ENCODE measurements at places on chromosomes 1 and 21.

GRCh38 chr1:26459573-26460031 is 12.6 kb upstream of the HMGN2 start:
- DNase-seq, result no peak

DNA sequence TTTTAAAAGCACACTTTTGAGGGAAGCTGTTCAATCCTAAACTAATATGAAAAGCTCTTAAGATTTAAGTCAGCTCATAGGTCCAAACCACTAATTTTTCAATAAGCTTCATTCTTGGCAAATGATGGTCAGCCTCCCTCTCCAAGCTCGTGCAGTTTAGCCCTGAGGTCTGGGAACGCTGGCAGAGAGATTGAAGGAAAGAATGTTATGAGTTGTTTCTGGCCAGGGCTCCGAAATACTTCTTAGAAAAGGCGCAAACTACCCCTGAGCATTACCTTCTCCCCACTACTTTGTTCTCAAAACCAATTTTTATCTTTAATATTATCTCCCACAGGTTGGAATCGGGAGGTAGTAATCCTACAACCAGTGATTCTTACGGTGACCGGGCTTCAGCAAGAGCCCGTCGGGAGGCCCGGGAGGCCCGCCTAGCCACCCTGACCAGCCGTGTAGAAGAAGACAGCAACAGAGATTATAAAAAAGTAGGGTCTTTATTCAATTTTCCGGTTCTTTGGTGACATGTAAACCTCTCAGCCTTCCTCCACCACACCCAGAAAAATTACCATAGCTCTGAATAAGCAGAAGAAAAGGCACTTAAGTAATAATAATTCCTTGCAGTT is 147.7 kb downstream of the SYT2 start:
- DNase-seq, result peak; percentile 24

DNA sequence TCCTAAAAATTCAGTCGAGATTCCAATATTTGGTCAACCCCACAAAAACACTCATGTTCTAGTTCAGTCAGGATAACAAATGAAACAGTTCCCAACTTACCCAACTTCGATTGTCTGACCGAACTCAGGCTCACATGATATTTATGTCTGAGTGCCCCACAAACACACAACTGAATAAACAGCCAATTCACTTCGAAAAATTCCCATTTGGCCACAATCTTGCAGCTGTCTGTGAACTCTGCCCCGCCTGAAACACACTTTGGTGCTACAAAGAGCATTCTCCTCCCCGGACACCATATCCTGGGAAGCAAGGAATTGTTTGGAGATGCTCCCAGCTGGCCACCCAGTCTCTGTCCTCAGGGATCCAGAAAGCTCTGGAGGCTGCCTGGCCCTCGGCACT is 52.9 kb upstream of the SIM2 start:
- no peak for DNase-seq

DNA sequence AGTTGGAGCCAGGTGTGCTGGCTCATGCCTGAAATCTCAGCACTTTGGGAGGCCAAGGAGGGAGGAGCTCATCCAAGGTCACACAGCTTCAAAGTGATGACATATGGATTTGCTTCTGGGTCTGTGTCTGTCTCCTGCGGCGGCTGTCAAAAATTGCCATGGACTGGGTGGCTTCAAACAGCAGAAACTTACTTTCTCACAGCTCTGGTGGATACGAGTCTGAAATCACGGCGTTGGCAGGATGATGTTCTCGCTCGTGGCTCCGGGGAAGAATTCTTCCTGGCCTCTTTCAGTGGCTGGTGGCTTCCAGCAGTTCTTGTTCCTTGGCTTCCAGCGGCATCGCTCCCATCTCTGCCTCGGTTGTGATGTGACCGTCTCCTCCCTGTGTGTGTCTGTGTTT is 314.8 kb upstream of the C1orf174 start:
- no peak for DNase-seq

DNA sequence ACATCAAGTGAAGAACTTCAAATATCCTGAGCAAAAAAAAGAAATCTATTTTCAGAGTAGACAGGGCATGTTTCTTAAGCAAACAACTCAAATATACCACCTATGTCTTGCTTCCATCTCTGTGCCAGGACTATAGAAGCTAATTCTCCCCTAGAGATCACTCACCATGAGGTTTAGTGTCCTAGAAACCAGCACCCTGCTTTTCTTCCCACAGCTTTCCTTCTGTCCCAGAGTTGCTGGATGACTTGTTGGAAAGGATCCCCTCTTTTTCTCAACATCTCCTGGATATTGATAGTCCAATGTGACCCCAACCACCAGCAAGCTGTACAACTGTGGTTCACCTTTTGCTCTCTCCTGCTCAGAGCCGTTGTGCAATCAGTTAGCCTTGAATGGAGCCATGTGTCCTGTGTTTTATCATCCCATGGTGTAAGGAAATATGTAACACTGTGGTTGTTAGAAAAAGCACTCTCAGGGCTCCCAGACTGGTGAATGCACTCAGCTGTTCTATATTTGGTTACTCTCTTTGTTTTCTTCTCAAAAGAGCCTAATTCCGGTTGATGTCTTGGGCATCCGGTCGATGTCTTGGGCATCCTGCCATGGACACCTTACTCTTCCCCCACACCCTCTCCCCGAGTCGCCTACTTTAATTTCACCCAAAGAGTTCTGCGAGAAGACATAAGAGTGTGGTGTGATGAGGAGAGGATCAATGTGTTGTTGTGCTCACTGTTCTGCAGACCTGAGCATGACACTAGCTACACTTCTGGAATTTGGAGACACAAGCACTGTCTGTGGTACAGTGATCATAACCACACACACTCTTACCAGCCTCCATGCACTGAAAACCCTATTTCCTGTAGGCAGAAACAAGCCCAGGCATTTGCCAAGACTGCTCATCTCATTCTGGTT is 1.7 kb downstream of the TNFSF4 start:
- peak; percentile 59 for DNase-seq

DNA sequence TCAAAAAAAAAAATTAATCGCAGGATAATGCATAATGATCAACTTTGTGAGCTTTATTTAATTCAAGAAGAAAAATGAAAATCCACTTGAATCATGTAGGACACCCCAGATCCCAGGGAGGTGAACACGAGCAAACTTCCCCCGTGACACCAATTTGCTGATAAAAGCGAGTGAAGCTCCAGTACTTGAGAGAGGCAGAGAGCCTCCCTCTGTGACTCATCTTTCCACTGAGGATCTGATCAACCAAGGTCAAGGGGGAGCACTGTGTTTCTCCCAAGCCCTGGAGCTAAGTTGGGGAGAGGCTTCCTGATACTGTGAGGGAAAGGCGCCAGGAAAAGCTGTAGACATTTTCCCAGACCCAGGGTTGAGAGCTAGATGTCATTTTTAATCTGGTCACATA is 160.9 kb downstream of the SLC44A5 start:
- DNase-seq, result no peak

DNA sequence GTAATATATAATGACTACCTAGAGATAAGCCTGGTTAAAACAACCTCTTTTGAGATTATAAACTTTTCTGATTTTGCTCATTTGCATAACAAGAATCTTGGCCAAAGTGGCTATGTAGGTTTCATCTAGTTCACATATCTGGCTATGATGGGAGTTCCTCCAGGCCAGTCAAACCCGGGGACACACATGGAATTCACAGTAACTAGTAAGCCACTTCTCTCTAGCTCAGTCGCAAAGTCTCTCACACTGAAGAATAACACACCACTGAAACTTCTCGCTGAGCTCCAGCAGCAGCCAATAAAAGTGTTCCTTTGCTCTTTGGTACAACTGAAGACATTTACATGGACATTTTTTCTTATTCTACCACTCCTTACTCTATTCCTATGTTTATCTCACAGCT is 36.0 kb upstream of the GRIK1 start:
- no peak for DNase-seq

DNA sequence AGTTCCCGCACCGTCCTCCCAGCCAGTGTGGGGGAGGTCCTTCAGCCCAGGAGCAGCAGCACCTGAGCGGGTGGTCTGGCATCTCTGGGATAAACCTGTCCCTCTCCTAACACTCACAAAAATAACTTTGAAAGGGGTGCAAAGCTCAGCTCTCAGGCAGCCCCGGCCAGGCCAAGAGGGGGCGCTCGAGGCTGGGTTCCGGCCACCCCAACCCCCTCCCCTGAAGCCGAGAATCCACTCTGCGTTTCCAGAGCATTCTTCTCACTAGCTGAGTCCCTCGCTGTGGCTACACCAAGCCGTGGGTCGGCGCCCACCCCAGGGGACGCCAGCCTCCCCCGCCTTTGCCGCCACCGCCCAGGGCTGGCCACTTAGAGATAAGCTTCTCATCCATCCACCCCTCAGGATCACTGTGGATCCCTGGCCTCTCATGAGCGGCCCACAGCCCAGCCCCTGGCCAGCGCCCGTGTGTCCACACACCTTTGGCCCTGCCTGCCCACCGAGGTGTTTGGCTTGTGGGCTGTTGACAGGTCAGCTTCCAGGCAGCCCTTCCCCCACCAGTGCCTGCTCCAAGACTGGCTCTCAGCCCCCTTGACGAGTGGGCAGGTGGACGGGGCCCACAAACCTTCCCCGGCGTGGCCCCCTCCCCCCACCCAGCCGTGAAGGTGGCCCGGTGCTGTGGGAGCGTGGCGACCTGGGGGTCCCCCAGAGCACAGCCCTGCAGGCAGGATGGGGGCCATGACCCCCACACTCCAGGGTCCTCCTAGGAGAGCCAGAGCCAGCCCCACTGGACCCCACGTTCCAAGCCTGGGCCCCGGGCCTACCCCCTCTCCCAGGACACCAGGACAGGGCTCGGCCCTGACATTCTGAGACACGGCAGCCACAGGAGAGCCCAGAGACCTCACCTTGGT is 1.9 kb downstream of the FTCD start:
- peak; percentile 62 for DNase-seq

DNA sequence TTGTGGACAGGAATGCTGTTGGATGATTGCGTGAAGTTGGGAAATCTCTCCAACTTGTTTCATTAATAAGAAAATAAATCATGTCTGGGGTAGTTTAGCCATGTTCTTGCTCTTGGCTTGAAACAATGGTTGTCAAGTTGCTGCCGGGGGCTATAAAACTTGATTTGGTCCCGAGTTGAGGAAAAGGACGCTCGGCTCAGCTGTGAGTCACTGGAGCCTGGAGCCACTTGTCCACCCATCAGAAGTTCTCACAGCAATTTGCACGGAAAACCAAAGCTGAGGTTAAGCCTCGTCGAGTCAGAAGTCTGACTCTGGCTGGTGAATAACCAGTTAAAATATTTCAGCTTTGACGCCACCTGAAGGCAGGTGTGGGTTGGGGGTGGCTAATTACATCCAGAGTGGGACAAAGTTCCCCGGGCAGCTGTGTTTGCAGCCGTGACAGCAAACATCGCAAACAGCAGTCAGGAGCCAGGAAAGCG is 19.7 kb upstream of the RIPK4 start:
- peak; percentile 83 for DNase-seq

DNA sequence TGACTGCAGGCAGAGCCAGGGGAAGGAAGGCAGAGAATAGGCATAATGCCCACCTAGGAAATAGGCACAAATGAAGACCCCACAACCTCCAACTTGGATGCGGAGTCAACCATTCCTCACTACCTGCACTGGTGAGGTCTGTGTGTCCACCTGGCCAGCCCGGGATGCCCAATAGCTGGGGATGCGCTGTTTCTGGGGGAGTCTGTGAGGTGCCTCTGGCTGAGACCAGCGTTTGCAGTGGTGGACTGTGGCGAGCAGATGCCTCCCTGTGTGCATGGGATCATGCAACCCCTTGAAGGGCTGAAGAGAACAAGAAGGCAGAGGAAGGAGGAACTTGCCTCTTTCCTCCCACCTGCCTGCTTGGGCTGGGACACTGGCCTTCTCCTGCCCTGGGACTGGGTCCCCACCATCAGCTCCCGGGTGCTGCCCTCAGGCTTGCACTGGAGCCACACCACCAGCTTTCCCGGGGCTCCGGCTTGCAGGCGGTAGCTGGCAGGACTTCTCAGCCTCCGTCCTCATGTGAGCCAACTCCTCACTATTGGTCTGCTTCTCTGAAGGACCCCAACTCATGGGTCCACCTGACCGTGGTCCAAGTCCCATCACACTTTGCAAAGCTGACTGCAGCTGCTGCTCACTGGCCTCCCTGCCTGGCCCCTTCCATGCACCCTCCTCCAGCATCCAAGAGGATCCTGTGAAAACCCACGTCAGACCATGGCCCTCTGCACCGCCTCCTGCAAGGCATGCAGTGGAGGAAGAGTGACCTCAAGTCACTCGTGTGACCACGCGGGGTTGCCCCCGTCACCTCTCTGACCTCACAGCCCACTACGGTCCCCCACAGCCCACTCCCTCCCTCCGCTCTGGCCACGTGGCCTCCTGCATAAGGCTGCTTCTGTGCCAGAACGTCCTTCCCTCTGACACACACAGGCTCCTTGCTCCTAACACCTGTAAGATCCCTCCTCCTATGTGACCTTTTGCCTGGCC is 2.7 kb upstream of the PDE9A start:
- DNase-seq, result no peak

DNA sequence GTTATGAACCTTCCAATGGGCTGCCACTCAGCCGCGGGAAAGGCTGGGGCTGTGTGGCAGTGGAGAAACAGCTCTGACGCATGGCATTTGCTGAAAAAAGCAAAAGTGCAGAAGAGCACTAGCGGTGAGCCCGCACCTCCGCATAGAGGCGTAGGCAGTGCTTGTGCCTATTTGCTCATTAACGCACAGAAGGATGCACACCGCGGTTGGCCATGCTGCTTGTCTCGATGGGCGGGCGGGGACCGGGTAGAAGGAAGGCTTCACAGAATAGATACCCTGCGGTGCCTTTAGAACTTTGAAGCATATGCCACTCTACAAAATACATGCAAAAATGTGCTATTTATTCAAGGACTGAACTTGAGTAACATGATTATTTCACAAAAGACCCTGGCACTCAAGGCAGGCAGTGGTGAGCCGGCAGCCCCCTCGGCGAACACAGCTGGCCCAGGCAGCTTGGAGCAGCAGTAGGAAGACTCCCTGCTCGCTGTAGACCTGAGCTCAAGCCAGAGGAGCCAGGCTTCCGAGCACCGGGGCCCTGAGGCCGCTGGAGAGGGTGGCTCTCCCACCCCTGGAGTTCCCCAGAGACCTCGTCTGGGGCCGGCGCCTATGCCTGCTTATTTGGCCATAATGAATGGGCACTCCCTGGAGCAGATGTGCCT is 71.5 kb downstream of the SIK1 start:
- DNase-seq, result no peak

- peak; percentile 74 for DNase-seq
These were observed 240.2 kb downstream of the USH2A start for GRCh38 chr1:216183007-216183406.

DNA sequence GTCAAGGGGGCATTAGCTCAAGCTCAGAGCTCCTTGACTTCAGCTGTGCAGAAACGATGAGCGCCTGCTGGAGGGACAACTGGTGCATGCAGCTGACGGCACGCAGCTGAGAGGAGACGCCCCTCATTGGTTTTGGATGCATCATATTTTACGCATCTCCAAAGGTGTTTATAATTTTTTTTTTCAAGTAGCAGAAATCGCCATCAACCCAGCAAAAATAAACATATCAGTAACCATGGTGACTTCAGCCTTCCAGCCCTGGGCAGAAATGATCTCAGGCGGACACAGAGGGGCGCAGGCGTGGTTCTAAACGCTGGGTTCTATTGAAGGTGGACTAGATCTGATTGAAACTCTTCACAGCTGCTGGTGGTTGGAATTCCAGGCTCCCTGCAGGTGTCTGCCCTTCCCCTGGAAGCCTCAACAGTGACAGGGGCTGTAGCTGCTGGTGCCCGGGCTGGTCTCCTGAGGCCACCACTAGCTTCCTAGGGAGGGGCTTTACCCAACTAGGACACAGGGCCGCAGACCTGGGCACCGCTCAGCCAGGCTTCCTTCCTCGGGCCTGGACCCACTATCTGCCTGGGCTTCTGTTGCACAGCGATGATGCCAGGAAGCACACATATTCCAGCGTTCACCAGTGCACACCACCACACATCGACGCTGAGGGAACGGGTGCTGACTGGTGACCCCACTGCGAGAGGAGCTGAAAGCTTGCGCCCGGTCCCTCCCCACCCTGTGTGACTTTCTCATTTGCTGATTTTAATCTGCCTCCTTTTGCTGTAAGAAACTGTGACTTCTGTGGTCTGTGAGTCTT is 63.7 kb upstream of the ABCG1 start:
- no peak for DNase-seq

Measured in adipocyte (in vitro differentiated cells).